ENCODE measurements at places on chromosomes 7 and 10. TPM values are rescaled to one million over a fixed set of nuclear protein-coding genes. Genes with fewer than 3 reads are reported as not detected.

GRCh38 chr10:75611172-75611992 is 180.0 kb downstream of the LRMDA start:
- DNase-seq, result no peak

- no peak for DNase-seq
Measured at GRCh38 chr10:113555751-113556150, 2.9 kb downstream of the HABP2 start.

DNA sequence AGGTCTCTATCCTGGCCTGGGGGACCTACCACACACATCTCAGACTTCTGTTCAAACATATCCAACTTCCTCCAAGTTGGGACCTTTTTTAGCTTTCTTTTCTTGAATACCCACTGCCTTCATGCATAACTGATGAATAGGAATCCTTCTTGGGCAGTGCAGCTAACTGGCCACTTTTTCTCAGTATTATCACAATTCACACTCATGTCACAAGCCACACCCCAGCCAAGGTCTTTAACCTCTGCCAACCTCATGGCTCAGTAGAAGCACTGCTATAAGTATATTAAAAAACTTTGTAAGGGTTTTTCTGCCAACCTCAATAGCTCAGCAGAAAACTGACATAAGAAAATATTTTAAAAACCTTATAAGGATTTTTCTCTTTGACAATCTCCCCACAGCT is 44.5 kb downstream of the HHEX start:
- DNase-seq, result no peak

DNA sequence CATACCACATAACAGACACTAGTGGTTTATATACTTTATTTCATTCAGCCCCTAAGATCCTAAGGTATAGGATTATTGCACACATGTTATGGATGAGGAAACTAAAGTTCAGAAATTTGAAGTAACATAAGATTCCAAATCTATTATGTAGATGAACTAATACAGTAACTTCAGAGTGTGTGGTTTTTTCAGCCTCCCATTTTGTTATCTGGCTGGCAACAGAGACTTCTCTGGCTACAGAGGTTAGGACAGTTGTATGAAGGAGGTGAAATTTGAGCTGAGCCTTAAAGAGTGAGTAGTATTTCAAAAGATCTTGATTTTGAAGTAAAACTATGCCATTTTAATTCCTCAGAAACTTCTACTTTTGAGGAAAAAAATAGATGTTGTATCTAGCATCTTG is 125.4 kb downstream of the MAPK8 start:
- DNase-seq, result no peak

- no peak for DNase-seq
Measured at GRCh38 chr7:159148430-159149395, 4.0 kb upstream of the VIPR2 start.

- no peak for DNase-seq
Measured at GRCh38 chr10:119783665-119784027, 57.8 kb downstream of the INPP5F start.

- DNase-seq, result no peak
Measured at GRCh38 chr10:111077479-111077784, 603 bp downstream of the ADRA2A start.

- no peak for DNase-seq
Measured at GRCh38 chr7:76054123-76055120, 6.5 kb downstream of the MDH2 start.

- no peak for DNase-seq
Measured at GRCh38 chr7:4706384-4707216, 24.5 kb downstream of the FOXK1 start.

DNA sequence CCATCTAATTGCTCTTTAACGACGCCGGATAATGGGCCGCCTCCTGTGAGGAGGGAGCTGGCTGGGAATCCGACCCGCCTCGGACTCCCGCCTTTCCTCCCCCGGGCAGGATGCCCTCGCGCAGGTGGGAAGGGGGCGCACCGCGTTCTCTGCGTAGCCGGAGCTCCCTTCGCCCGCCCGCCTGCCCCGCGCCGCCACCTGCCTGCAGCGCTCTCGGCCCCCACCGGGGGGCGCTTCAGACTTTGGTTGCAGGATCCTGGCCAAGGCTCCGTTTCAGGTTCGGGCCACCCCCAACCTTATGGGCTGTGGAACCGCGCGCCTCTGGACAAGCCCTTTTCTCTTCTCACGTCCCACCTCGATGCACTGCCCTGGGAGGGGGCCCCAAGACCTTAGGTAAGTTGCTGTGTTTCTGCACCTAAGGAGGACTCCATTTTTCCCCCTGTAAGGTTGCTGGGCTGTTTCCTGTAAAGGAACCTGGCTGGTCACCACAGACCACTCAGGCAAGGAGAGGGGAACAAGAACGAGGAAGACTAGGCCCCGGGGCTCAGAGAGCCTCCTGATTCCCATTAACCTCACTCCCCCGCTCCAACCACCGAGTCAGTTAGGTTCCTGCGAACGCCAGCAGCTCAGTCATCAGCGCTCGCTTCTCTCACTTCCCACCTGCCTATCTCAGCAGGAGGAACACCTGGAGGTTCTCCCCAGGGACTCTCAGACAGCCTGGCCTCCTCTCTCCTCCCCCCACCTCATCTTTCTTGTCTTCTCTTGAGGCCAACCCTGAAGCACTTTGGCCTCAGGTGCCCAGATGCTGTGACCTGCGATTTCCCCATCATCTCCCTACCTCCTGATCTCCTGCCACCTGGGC is 11.3 kb upstream of the KAZALD1 start:
- DNase-seq, result peak; percentile 59

DNA sequence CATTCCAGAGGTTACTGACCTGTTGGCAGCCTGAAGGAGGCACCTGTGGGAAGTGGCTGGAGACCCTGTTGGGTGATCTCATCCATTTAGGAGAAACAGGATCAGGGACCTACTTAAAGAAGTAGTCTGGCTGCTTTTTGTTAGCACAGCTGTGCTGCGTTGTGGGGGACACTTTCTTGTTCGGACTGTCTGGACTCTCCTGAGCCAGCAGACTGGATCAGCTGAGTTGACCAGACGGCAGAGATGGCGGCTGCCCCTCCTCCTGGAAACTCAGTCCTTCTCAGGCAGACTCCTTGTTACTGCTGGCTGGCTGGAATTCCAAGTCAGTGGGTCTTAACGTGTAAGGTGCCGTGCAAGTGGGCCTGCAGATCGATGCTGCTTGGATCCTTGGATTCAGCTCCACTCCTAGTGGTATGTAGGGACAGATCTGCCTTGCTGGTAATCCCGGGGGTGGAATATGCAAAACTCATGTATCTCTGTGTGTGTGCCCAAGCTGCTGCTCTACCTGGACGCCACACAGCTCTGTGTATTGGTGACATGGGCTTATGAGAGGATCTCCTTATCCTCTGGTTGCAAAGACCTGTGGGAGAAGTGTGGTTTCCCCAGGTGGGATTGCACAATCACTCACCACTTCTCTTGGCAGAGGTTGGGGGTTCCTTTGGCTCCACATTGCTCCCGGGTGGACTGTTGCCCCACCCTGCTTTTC is 87.3 kb downstream of the CCSER2 start:
- DNase-seq, result no peak

DNA sequence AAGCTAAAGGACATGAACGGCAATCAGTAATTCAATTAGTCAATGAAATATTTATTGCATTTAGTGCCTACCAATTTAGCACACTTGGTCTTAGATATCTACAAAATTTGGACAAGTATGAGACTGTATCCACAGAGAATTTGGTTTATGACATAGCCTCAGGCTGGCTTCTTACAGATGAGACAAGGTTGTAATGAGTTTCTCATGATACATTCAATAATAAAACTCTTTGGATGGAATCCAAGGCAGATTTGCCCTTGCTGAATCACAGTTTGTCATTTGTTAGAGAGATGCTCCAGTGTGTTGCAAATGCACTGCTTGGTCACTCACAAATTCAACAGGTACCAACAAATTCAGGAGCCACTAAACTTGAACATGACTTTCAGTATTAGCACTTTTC is 162.5 kb downstream of the GPR37 start:
- no peak for DNase-seq

- no peak for DNase-seq
Measured at GRCh38 chr7:25834050-25834449, 317.9 kb upstream of the NFE2L3 start.

- DNase-seq, result no peak
Measured at GRCh38 chr10:110643653-110644597, at the start of gene RBM20. TSS of gene RBM20 (plus strand) at chr10:110644336. CDS start at chr10:110644455, 119 bp downstream.

DNA sequence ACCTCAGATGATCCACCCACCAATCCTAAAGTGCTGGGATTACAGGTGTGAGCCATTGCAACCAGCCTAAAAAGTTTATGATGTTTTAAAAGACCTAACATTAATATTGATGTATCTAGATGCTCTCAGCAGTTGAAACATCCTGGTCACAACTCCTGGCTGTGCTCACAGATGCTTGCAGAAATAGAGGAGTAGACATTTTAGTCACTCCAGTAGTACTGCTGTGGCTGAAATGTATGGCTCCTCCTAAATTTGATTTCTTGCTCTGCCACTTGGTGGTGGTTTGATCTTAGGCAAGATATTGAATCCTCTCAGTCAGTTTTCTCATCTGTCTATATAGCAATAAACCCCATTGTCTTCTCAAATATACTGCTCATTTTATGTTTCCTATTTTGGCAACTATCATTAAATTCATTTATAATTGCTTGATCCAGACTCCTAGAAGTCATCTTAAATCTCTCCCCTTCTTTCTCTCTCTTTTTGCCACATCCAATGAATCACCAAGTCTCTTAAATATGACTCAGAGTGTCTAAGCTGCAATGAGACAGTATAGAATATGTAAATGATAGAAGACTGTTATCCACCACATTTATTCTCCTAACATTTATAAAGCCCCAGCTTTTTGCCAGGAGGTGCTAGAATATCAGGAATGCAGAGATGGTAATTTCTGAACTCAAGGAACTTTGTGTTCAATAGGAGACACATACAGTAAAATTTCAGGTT is 78.1 kb upstream of the NRBF2 start:
- no peak for DNase-seq

DNA sequence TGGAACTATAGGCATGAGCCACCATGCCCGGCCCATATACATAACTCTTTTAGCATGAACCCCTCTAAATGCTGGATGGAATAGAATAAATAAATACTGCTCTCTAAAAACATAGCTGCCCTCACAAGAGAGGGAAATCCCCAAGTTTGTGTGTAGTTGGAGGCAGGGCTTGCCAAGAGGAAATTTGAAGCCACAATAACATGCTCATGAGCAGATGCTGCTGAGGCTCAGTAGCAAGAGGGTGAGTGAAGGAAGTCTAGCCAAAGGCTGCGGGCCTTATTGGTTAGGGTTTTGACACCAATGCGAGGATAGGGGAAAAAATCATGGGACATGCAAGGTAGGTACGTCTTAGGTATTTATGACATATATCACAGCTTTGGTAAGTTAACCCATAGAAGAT is 17.3 kb downstream of the TPK1 start:
- DNase-seq, result no peak

DNA sequence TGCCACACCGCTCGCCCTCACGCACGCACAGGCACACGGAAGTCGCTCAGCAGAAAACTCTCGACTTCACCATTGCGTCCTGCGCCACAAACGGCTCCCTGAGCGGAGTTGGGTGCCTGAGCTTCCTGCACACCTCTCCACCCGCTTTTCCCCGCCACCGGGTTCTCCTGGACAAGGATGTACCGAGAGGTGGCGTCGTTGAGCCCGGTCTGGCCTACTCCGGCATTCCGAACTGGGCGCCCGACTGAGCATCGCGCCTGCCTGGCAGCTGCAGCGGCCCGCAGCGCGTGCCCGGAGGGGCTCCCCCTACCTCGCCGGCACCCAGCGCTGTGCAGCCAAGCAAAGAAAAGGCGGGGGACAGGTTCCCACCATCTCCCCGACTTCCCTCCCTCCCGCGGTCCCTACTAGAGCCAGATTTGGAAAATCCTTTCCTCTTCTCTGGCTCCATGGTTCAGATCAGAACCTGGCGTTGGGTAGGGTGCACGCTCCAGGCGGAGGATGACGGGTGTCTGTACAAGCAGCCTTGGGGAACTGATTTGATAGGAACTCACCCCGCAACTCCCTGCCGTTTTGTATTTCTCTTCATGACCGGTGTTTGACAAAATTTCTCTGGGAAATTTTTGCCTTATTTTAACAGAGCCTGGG is 1.7 kb downstream of the SORCS3 start:
- no peak for DNase-seq

DNA sequence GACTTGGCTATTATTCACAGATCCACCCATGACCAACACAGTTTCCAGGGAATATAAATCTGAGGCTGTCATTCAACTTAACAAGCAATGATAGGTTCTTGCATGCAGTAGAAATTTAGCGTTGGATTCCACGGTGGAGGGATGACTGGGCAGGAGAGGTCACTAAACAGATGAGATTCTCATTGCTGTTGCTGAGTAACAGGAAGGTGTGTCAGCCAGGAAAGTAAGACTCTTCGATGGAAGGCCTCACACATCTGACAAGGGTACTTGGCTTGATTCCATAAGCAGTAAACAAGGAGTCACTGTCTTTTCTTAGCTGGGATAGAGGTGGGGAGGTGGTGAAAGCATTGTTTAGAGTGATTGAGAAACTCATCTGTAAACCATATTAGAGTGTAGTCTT is 1152.0 kb downstream of the SORCS3 start:
- DNase-seq, result no peak

- no peak for DNase-seq
Measured at GRCh38 chr10:129101232-129101980, 365.6 kb upstream of the MGMT start.

- peak; percentile 71 for DNase-seq
Measured at GRCh38 chr7:73885975-73886798, 25.2 kb downstream of the TMEM270 start.

The NME8 gene
- total RNA-seq, result 0.89 TPM

The AUTS2 gene
- 50.1 TPM for total RNA-seq

The ANKRD30A gene
- not detected for total RNA-seq

The AKR1C3 gene
- total RNA-seq, result 553 TPM

The WBP1L gene
- total RNA-seq, result 58.1 TPM

The ERLIN1 gene
- total RNA-seq, result 15.0 TPM

The ZNF804B gene
- not detected for total RNA-seq

The WDFY4 gene
- total RNA-seq, result 8.7 TPM

The TMEM236 gene
- total RNA-seq, result 0.46 TPM

The RARRES2 gene
- total RNA-seq, result 143 TPM

The C10orf90 gene
- total RNA-seq, result 0.20 TPM

The GALNT17 gene
- 1.7 TPM for total RNA-seq

The STEAP4 gene
- 9.8 TPM for total RNA-seq

The MTERF1 gene
- total RNA-seq, result 11.7 TPM

The TMEM229A gene
- 0.66 TPM for total RNA-seq
